Heart left ventricle (tissue), 16 donors: ENCODE measurements at places on chromosomes 1 and 21. TPM values are rescaled to one million over a fixed set of nuclear protein-coding genes. Genes with fewer than 3 reads are reported as not detected.
A peak's percentile ranks its signal among the peaks of the same experiment; 100 is the strongest.

MPZ gene
- 5.6 TPM for total RNA-seq

KCNJ9 gene
- not detected for total RNA-seq

SAMD13 gene
- not detected for total RNA-seq

C4BPA gene
- not detected for total RNA-seq

PCP4 gene
- 3.8 TPM for total RNA-seq

SMCP gene
- total RNA-seq: not detected

CELA2B gene
- total RNA-seq: not detected

BNIPL gene
- 0.59 TPM for total RNA-seq

ITLN2 gene
- total RNA-seq: 0.46 TPM

FBXO2 gene
- total RNA-seq: 2.5 TPM

LCE3C gene
- total RNA-seq: not detected

TNFRSF1B gene
- 42.8 TPM for total RNA-seq

DNA sequence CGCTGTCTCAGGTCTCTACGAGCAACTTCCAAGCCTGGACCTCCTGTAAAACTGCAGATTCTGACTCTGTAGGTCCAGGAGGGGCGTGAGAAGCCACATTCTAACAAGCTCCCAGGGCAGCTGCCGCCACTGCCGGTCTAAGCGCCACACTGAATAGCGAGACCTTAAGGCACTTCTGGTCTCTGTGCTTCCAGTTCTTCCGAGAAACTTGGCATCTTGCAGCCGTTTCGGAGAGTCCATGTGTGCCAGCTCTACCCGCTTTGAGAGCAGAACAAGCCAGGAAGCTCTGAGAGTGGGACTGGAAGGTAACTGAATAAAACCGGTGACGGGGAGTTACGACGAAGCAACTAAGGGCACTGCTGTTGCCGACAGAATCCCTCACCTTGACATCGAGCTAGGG is 12.5 kb downstream of the AGT start:
- no peaks in the 10 kb centered on the region for H3K27me3 ChIP-seq
- DNase-seq: no peak
- H3K27ac ChIP-seq: no peak overlapping the region

GRCh38 chr1:186715887-186716809 is 35.9 kb upstream of the PTGS2 start:
- no peak overlapping the region for H3K27ac ChIP-seq
- no peaks in the 10 kb centered on the region for H3K4me1 ChIP-seq
- no peak for DNase-seq
- no peaks in the 10 kb centered on the region for H3K27me3 ChIP-seq

- H3K36me3 ChIP-seq: no peaks in the 10 kb centered on the region
- H3K4me1 ChIP-seq: no peaks in the 10 kb centered on the region
- no peaks in the 10 kb centered on the region for H3K27me3 ChIP-seq
- no peak overlapping the region for H3K4me3 ChIP-seq
These were observed 31.1 kb upstream of the HSD3B1 start for GRCh38 chr1:119475866-119476439.

DNA sequence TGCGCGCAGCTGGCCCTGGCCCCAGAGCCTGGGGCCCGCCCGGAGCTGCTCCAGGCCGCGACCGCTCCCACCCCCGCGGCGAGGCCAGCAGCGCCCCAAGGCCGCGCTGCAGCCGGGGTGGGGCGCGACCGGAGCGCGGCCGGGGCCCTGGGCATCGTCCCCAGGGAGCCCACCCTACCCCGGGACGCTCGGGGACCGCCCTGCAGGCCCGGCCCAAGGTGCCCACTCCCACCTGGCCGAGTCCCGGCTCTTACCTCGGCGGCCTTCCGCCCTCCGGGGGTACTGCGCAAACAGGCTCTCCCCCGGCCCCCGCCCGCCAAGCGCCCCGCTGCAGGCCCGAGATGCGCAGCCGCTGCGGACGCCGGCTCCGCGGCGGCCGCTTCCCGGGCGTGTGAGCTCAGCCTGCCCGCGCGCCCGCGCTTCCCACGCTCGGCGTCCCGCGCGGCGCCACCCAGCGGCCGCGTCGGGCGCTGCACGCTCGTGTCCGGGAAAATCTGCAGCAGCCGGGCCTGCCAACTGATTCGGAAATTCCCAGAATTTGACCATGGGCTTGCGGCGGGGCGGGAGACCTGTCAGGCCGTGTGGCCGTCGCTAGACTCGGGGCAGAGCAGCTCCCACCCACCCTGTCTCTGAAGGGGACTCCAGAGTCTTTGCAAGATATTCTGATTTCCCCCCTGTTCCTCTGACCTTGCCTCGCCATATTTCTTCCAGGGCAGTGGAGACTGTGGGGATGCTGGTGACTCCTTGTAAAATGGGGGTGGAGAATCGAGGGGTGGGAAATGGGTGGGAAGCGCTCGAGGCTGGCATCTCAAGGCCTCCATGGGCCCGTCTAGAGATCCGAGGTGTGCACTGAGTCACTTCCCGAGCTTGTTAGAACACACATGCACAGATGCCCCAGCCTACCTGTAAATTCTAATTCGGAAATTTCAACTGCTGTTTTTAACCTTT is 41.9 kb downstream of the CD34 start:
- peak; percentile 91 for DNase-seq
- peak overlapping the region; percentile 99 for H3K27ac ChIP-seq
- no peaks in the 10 kb centered on the region for H3K36me3 ChIP-seq
- H3K4me1 ChIP-seq: peaks cover 75% of the 10 kb centered on the region
- peak overlapping the region; percentile 91 for H3K4me3 ChIP-seq

DNA sequence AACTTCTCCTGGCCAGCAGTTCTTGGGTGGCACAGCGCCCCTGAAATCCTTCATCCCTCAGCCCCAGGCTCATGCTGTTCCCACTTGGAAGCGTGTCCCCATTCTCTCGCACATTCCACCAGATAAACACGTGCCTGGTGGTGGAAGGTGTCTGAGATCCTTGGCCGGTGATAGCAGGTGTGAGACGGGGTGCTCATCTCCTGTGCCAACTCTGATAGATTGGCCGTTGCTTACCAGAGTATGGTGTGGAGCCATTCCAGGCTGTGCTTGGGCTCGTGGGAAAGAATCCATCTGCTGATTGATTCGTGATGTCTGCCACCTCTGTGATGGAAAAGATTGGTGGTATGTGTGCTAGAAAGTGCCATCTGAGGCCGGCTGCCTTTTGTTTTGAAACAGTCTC is 22.2 kb downstream of the ACTL8 start:
- H3K4me3 ChIP-seq: no peak overlapping the region
- no peaks in the 10 kb centered on the region for H3K36me3 ChIP-seq
- DNase-seq: no peak
- H3K27ac ChIP-seq: no peak overlapping the region
- H3K4me1 ChIP-seq: no peaks in the 10 kb centered on the region

GRCh38 chr1:180415985-180416633 is 86.3 kb downstream of the ACBD6 start:
- H3K27me3 ChIP-seq: no peaks in the 10 kb centered on the region
- H3K4me3 ChIP-seq: no peak overlapping the region
- H3K4me1 ChIP-seq: no peaks in the 10 kb centered on the region
- no peak overlapping the region for H3K27ac ChIP-seq
- no peaks in the 10 kb centered on the region for H3K36me3 ChIP-seq
- DNase-seq: no peak

GRCh38 chr21:34986561-34987500 is 62.3 kb downstream of the RUNX1 start:
- peaks cover 3% of the 10 kb centered on the region for H3K27me3 ChIP-seq
- no peak overlapping the region for H3K27ac ChIP-seq
- no peaks in the 10 kb centered on the region for H3K36me3 ChIP-seq
- DNase-seq: no peak
- no peak overlapping the region for H3K4me3 ChIP-seq

DNA sequence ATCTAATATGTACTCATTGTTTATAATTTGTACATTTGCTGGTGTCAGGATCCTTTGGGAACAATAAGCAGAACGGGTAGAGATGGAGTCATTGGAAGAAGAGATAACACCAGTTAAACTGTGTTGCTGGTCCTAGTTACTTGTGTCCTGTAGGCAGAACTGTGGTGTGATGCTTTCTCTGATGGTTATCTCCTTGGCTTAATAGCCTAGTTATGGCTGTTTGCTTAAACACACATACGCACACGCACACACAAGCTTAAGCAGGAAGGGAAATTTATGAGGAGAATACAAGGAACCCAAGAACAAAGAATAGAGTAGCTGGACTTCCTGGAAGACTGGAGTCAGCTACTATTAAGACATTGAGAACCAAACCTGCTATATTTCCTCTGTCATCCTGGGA is 5.7 kb upstream of the PKN2 start:
- no peak overlapping the region for H3K27ac ChIP-seq
- DNase-seq: no peak
- no peaks in the 10 kb centered on the region for H3K36me3 ChIP-seq
- no peak overlapping the region for H3K4me3 ChIP-seq
- H3K4me1 ChIP-seq: peaks cover 9% of the 10 kb centered on the region
- no peaks in the 10 kb centered on the region for H3K27me3 ChIP-seq

GRCh38 chr1:225413708-225414375 is 14.0 kb downstream of the LBR start:
- no peak overlapping the region for H3K4me3 ChIP-seq
- H3K4me1 ChIP-seq: no peaks in the 10 kb centered on the region
- peaks cover 98% of the 10 kb centered on the region for H3K36me3 ChIP-seq
- H3K27ac ChIP-seq: no peak overlapping the region
- no peaks in the 10 kb centered on the region for H3K27me3 ChIP-seq

DNA sequence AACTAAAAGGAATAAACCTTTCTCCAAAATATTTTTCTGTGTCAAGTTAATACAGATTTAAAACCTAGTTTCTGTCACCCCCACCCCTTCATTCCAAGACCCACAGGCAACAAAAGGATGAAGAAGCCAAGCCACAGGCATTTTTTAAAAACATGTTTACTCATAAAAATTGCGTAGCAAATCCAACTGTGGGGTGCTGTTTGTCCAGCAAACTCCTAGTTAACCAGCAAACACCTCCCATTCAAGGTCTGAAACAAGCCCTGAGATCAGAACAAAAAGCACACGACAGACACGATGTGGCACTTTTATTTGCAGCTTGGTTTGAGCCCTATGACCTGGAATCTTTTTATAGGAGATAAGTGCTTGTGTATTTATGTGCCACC is 149.9 kb upstream of the CAMK1G start:
- no peak overlapping the region for H3K27ac ChIP-seq
- H3K4me3 ChIP-seq: no peak overlapping the region
- no peaks in the 10 kb centered on the region for H3K36me3 ChIP-seq

- no peaks in the 10 kb centered on the region for H3K27me3 ChIP-seq
- no peak overlapping the region for H3K4me3 ChIP-seq
- no peaks in the 10 kb centered on the region for H3K4me1 ChIP-seq
- no peak overlapping the region for H3K27ac ChIP-seq
- no peak for DNase-seq
These were observed 40.4 kb downstream of the COL18A1 start for GRCh38 chr21:45445369-45445768.

- H3K4me1 ChIP-seq: no peaks in the 10 kb centered on the region
- no peak for DNase-seq
- no peaks in the 10 kb centered on the region for H3K27me3 ChIP-seq
- no peak overlapping the region for H3K27ac ChIP-seq
- no peak overlapping the region for H3K4me3 ChIP-seq
These were observed 8.8 kb upstream of the TGFB2 start for GRCh38 chr1:218336328-218336727.

DNA sequence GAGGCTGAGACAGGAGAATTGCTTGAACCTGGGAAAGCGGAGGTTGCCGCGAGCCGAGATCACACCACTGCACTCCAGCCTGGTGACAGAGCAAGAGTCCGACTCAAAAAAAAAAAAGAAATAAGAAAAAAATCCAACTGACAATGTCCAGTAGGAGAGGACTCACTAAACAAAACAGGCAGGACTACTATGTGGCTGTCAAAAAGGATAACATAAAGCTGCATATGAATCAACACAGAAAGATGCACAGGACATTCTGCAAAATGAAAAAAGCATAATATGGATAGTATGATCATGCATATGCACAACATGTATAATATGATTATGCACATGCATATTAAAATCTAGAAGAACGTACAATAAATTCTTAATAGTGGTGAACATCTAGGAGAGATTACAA is 80.7 kb downstream of the JAK1 start:
- H3K4me1 ChIP-seq: peaks cover 8% of the 10 kb centered on the region
- no peaks in the 10 kb centered on the region for H3K27me3 ChIP-seq
- peaks cover 4% of the 10 kb centered on the region for H3K36me3 ChIP-seq

GRCh38 chr1:175070818-175071217 is 3.2 kb downstream of the TNN start:
- no peak for DNase-seq
- H3K27ac ChIP-seq: no peak overlapping the region
- no peak overlapping the region for H3K4me3 ChIP-seq
